Activated gamma-delta T cell treated with anti-CD3 and anti-CD28 coated beads, Interleukin-2, amount 50 U/mL, for 16 hours (primary cell): ENCODE measurements at places on chromosomes 16 and 17.

GRCh38 chr16:72001180-72001874 is 1.1 kb upstream of the PKD1L3 start:
- DNase-seq: no peak

DNA sequence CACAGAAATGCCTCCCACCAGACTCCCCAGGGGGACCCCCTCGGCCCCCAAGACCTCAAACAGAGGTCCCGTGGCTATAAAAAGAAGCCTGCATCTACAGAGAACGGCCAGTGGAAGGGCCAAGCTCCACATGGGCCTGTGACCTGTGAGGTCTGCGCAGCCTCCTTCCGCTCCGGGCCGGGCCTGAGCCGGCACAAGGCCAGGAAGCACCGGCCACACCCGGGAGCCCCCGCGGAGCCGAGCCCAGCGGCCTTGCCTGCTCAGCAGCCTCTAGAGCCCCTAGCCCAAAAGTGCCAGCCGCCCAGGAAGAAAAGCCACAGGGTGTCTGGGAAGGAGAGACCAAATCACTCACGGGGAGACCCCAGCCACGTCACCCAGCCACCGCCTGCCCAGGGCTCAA is 18.3 kb upstream of the ZFPM1 start:
- no peak for DNase-seq

GRCh38 chr16:67388591-67388990 is 4.7 kb downstream of the TPPP3 start:
- no peak for DNase-seq

- DNase-seq: no peak
Observed at GRCh38 chr16:56970934-56971767, 9.4 kb downstream of the CETP start.

DNA sequence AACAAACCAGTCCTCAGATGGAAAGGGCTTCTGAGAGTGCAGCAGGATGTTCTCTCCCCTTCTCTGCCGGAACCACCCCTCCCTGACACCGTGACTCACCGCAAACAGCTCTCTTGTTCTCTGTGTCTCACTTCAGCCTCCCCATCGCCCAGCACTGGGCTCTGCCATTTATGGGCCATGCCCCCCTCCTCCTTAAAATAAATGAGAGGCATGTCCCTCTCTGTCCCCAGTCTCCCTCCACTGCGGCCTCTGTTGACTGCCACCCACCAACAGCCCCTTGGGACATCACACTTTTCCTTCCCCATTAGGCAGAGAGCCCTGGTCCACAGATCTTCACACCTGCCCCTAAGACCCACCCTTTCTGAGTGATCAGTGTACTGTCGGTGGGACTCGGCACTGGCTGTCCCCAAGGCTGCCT is 6.3 kb downstream of the CCDC102A start:
- DNase-seq: peak; percentile 70

DNA sequence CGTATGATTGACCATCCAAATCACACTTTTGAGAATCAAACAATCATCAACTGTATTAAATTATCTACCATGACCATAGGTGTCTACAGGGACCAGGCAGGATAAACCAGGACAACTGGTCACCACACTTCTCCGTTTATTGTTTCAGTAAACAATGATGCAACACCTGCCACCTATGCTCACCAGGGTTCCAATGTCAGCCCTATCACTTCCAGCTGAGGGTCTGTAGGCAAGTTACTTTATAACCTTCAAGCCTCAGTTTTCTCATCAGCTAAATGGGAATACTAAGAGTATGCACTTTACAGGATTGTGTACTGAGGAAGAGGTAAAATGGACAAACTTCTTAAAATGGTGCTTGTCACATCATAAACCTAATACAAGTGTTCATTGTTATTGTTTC is 14.9 kb downstream of the TMEM114 start:
- no peak for DNase-seq

DNA sequence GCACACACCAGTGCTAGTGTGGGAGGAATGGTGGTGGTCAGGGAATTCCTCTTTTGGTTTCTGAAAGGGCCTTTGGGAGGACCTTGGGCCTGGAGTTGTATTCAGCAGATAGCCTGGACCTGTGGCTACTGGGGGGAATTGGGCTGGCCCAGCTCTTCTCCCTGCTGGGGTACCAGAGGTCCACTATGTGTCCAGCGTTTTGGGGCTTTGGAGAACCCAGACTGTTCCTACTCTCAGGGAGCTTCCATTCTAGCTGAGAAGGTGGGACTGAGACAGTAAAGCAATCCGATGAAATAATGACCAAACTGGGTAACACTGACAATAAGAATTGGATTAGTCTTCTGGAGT is 2.4 kb downstream of the EPN3 start:
- no peak for DNase-seq

GRCh38 chr16:62933929-62934328 is 897.7 kb upstream of the CDH8 start:
- DNase-seq: no peak

DNA sequence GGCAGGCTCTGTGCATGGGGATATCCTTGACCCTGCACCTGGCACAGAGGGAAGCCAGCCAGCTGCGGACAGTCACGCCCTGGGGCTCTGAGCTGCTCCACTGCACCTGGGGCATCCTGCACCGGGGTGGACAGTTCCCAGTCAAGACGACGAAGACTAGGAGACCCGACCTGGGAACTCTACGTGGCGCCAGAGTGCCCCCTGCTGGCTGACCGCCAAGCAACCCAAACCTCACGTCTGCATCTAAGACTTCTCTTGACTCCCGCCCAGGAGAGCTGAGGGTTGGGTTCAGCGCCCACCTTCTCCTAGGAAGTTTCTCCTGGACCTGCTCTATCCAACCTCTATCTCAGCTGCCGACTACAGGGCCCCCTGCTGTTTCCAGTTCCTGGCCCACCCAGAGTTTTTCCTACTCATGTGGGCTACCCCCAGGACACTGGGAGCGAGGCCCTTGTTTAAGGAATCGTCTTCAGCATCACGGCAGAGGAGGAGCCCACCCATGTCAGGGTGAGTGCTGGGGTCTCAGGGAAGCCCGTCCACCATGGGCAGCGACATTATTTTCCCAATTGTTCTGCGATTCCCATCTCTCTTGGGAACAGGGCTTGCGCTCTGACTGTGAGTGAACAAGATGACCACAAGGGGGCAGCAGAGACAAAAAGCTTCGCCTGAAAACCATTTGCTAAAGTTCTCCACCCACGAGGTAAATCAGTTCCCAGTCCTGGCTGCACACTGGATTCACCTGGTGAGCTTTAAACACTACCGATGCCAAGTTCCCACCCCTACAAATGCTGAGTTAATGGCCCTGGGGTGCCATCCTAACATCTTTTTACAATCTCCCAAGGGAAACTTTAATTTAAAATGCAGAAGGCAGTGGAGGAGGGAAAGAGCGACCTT is 29.3 kb downstream of the TLE7 start:
- DNase-seq: peak; percentile 48

DNA sequence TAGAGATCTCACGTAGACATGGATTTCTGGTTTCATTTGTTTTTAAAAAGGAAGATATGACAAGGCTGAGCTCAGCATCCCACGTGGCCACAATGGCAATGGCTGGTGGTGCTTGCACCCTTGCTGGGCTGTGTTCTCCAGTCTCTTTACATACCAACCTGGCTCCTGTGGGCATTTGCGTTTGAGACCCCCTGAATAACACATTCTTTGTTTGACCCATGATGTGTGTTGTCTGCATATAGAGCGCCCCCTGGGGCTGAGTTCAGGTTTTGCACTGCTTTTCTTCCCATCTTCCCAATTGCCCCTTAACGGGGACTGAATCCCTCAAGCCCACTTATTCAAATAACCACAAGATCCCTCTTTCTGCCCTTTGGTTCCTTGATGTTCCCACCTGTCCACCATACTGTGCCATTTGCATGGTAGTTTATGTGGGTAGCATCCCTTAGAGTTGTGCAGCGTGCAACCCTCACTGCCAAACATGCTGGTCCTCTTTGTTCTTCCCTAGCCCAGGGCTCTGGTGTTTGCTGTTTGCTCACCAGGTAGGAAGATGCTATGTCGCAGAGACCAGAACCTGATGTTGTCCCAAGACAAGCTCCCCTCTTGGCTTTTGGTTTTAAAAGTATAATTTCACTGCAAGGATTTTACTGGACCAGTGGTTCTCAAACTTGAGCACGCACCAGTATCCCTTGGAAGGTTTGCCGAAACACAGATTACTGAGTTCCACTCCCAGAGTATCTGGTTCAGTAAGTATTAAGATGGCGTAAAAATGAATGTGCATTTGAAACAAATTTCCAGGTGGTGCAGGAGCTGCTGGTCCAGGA is 38.5 kb upstream of the NKD1 start:
- DNase-seq: peak; percentile 22

DNA sequence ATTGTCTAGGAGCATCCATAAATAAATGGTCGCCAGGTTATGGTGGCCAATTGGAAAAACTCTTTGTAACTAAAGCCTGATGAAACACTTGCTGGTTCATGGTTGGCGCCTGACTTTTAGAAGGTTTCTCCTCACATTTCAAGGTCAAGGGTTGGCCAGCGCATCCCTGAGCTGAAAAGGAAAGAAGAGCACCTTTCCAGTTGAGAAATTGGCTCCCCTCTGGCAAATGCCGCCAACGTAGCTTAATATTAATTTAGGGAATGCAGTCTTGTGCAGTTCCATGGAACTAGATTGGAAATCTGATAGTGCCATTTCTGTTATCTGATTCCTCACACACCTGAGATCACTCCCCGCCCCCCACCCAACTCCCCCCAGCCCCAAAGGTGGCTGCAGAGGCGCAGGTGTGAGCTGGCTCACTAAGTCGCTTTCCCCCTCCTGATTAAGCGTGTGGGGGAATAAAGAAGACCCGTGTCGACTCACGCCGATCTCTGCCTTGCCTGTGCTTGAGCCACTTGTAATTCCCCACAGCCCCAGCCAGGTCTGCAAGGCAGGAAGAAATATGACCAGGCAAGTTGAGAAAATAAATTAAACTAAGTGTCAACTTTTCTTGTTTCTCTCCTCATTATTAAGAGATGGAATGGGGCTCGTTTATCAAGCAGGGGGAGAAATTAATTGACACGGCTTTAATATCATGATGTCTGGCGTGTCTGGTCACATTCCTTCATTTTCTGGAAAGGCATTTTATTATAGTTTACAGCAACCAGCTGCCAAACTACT is 157.7 kb downstream of the CCDC182 start:
- DNase-seq: no peak

- no peak for DNase-seq
Observed at GRCh38 chr17:68057531-68057952, 22.0 kb downstream of the KPNA2 start.

GRCh38 chr17:75516619-75517296 is 430 bp downstream of the TSEN54 start:
- no peak for DNase-seq

- DNase-seq: peak; percentile 30
Observed at GRCh38 chr16:48608871-48609651, 919 bp downstream of the N4BP1 start.

GRCh38 chr17:48901241-48901640 is 7.0 kb upstream of the UBE2Z start:
- no peak for DNase-seq

- no peak for DNase-seq
Observed at GRCh38 chr16:69904495-69905170, 46.5 kb upstream of the CLEC18A start.

GRCh38 chr16:57692636-57693035 is 2.0 kb upstream of the DRC7 start:
- no peak for DNase-seq

DNA sequence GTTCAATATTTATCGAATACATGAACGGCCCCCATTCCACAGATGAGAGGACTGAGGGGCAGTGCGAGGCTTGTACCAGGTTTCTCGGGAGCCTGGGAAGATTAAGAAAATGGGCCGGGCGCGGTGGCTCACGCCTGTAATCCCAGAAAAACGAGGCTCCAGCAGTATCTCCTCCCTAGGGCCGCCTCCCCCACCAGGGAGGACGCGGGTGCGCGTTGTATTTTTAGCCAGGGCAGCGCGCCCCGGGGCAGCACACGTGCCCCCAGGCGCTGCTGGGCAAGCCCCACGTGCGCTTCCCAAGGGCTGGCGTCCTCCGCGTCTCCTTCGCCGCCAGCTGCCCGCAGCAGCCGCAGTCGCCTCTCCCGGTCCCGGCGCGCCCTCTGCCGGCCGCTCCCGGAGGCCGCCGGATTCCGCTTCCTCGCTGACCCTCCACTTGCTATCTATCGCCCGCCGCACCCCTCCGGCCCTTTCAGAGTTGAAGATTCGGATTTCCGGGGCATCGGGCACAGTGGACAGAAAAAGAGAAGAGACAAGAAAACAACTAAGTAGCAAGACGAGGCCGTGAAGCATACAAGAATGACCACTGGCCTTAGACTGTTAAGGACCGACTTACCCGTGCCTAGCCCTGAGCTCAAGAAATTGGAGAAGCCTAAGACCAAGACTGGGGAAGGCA is 1.9 kb upstream of the YBX2 start:
- DNase-seq: peak; percentile 45
